GM13976 (cell line): ENCODE measurements at places on chromosomes 4 and X.

DNA sequence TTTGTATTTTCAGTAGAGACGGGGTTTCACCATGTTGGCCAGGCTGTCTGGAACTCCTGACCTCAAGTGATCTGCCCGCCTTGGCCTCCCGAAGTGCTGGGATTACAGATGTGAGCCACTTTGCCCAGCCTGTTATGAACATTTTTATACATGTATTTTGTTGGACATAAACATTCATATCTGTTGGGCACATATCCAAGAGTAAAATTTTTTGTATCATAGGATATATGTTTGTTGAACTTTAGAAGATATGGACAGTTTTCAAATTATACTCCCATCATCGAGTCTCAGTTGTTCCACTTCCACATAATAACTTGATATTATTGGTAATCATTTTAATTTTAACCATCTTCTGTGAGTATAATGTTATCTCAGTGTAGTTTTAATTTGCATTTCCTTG, 23.6 kb downstream of the GLRB start:
- DNase-seq: no peak

DNA sequence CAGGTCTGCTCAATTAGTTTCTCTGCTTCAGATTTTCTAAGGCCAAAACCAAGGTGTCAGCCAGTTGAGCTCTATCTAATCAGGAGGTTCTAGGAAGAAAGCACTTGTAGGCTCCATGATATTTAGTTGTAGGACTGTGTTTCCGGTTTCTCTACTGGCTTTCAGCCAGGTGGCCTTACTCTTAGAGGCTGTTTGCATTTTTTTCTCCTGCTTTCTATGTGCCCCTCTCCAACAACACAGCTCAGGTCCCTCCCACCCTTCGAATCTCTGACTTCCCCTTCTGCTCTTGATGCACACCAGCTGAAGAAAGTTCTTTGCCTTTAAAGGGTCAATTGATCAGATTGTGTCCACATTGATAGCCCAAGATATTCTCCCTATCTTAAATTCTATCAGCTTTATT, 245.2 kb downstream of the RAB28 start:
- no peak for DNase-seq

DNA sequence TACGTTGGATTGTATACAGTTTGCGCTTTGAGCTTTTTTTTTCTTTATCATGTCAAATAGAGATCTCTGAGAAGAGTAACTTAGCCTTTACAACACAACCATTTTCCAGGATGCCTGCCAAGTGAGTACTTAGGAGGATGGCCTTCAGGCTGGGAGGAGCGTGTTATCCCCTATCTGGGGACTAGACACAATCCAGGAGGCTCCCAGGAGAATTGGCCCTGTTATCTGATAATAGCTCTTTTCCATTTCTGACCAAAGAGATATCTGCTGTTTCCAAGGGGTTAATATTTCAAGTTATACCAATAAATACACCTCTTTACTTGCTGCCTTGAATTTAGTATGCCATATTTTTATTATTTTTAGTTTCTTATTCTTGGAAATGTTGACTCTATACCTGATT, 169.5 kb upstream of the SMARCAD1 start:
- no peak for DNase-seq

DNA sequence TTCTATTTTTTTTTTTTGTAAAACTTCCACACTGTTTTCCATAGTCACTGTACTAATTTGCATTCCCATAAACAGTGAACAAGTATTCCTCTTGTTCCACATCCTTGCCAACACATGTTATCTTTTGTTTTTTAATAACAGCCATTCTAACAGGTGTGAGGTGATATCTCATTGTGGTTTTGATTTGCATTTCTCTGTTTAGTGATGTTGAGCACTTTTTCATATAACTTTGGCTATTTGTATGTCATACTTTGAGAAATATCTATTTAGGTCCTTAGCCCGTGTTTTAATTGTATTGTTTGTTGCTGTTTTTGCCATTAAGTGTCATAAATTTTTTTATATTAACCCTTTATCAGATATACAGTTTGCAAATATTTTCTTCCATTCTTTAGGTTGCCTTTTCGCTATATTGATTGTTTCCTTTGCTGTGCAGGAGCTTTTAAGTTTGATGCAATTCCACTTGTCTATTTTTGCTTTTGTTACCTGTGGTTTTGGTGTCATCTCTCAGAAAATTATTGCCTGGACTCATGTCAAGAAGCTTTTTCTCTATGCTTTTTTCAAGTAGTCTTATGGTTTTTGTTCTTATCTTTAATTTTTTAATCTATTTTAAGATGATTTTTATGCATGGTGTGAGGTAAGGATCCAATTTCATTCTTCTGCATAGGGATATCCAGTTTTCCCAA, 27.9 kb upstream of the NDNF start:
- DNase-seq: no peak

GRCh38 chr4:101184668-101185067, 162.7 kb downstream of the PPP3CA start:
- no peak for DNase-seq
